Stimulated activated CD4-positive, alpha-beta T cell treated with anti-CD3 and anti-CD28 coated beads, Interleukin-12 subunit alpha, Interleukin-12 subunit beta, amount 100 ng/mL, for 48 hours (primary cell): ENCODE measurements at places on chromosomes 6 and 20.

GRCh38 chr6:31239854-31240253 lies 32.0 kb downstream of the HLA-C start:
- DNase-seq, result no peak

DNA sequence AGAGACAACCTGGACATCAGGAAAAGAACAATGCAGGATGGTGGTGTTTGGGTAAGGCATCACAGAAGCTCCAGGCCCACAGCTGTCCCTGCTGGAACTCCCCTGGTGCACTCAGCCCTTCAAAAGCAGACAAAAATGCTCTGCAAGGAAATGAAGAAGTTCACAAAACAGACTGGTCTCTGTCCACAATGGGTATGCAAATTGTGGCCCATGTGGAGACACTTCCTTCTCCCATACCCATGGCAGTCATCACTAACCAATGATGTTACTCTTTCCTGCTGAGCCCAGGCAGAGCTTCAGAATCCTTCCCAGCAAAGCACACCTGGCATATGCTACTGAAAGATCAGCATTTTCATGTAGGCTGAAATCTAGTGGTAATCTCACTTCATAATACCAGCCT lies 42.6 kb upstream of the PXDC1 start:
- no peak for DNase-seq

DNA sequence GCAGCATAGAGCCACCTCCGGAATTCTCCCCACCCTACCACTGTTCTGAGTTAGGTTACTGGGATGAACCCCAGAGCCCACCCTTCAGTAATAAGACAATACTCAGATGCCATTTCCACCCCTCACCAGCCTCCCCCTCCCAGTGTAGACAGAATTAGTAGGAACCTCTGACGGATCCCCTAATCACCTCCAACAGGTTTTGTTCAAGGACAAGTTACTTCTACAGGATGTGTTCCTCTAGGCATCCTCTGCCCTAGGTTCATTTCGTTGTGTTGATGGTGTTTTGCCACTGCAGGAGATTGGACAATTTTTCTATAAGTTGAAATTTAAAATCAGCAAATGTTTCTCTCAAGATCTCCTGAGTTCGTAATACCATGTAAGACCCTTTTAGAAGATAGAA lies 22.8 kb downstream of the PLEKHG1 start:
- DNase-seq, result no peak

GRCh38 chr6:119881416-119881815 lies 531.9 kb upstream of the MAN1A1 start:
- DNase-seq, result no peak

DNA sequence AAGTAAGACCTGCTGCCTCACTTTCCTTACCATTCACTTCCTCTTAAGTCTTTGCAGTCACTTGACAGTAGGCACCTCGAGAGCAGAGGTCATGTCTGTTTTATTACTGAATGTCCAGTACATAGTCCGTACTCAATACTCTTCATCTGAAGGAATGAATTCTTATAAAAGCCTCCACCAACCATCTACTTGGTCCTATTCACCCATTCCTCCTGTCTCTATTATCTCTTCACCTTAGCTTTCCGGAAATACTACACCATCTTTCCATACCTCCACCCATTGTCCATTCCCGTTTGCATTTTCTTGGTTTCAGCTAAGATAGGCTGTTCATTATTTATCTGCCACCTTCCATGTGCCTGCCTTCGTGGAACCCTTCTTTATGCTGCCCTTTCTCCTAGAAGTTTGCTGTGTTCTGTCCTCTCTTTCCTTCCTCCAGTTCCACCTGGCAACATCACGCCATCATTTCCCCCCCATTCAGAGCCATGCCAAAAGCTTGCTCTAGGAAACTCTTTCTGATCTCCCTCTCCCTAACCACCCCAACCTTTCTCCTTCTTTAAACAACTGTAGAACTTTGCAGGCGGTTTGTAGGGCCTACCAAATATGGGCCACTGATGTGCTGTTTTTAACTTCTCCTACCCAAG lies 38.3 kb downstream of the ENPP1 start:
- no peak for DNase-seq

DNA sequence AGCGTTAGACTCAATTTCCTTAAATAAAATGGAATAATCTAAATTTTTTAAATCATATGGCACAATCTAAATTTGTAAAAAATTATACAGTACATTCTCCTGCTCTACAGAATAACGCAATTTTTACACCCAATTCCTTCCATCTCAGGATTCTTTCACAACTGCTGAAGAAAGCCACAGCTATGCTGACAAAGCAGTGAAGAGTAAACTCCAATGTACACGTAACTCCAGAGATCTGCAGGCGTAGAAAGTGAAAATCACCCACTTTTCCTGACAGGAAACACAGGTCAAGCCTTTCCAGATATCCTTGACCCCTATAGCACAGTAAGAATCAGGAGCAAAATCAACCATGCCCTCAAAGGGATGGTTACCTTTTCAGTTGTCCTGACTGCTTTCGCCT lies 27.4 kb downstream of the EPHA7 start:
- DNase-seq, result no peak

- DNase-seq, result no peak
Measured at GRCh38 chr6:100300221-100300736, 164.4 kb downstream of the SIM1 start.

DNA sequence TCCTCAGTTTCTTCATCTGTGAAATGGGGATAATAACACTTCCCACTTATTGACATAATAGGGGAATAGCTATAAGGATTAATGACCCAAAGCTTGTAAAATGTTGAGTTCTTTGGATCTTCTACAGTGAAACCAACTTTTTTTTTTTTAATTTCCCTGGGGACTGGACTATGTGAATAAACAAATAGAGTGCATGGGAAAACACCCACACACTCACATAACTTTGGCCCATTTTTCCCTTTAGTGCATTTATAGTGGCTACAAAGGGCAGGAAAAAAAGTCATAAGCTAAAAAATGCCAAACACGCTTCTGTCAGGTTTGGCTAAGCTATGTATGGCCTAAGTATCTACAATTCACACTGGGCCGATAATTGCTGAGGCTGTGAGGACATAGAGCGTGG lies 406.2 kb upstream of the JAG1 start:
- DNase-seq, result no peak

- DNase-seq, result no peak
Measured at GRCh38 chr20:63100174-63100925, 93.6 kb upstream of the BHLHE23 start.
